ENCODE measurements at places on chromosomes 7 and 10.

GRCh38 chr7:5679813-5680473 lies 101.5 kb downstream of the RNF216 start:
- H3K27ac ChIP-seq, result peak overlapping the region; percentile 39
- no peak overlapping the region for H3K4me3 ChIP-seq
- H3K36me3 ChIP-seq, result peaks cover 3% of the 10 kb centered on the region
- peak; percentile 83 for DNase-seq

GRCh38 chr10:116997015-116997414 lies 8.0 kb downstream of the SHTN1 start:
- no peak overlapping the region for H3K4me3 ChIP-seq
- H3K36me3 ChIP-seq, result no peaks in the 10 kb centered on the region
- H3K27ac ChIP-seq, result no peak overlapping the region
- DNase-seq, result no peak
- no peaks in the 10 kb centered on the region for H3K27me3 ChIP-seq

- no peaks in the 10 kb centered on the region for H3K36me3 ChIP-seq
- H3K27me3 ChIP-seq, result no peaks in the 10 kb centered on the region
- H3K4me3 ChIP-seq, result no peak overlapping the region
- no peak for DNase-seq
Measured at GRCh38 chr10:60973086-60973485, 29.1 kb upstream of the RHOBTB1 start.

DNA sequence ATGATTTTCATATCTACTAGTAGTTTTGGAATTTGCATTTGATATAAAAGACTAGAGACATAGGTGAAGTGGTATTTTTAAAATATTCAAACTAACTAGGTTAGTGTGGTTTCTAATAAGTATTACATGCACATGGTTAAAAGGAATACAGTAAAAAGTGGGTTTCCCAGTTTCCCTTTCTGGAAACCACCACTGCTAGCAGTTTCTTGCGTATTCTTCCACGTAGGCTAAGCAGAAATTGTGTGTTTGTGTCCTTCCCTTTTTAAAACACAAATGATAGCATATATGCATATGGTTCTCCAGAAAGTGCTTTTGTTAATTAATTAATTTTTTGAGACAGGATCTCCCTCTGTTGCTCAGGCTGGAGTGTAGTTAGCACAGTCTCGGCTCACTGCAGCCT lies 15.4 kb downstream of the NRF1 start:
- no peak for DNase-seq
- no peaks in the 10 kb centered on the region for H3K27me3 ChIP-seq
- H3K36me3 ChIP-seq, result no peaks in the 10 kb centered on the region
- no peak overlapping the region for H3K4me3 ChIP-seq
- no peak overlapping the region for H3K27ac ChIP-seq
- peaks cover 13% of the 10 kb centered on the region for H3K4me1 ChIP-seq

GRCh38 chr7:88759230-88760135 lies at the start of gene ZNF804B:
Gene ZNF804B, plus strand, starts transcription at chr7:88759700. Its CDS starts 277 bp downstream, at chr7:88759977.
- peaks cover 44% of the 10 kb centered on the region for H3K27me3 ChIP-seq
- H3K4me3 ChIP-seq, result peak within 1 kb of the TSS; percentile 29
- peaks cover 10% of the 10 kb centered on the region for H3K4me1 ChIP-seq
- DNase-seq, result no peak
- no peak within 1 kb of the TSS for H3K27ac ChIP-seq

DNA sequence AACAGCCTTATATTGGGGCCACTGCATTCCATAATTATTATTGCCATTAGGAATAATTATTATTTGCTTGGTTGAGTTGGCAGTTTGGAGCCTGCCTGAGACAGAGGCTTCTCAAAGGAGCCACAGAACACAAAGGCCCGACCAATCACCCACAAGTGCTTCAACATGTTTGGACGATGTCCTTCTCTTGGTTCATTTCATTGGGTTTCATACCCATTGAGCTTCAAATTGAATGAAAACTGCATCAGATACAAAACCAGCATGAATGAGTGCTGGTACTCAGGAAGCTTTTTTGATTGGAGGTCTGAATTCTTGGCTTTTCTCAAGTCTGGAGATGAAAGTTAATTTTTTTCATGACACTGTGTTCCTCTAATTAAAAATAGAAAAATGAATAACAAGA lies 168.3 kb downstream of the CREB5 start:
- H3K4me1 ChIP-seq, result no peaks in the 10 kb centered on the region
- no peak overlapping the region for H3K27ac ChIP-seq
- peaks cover under 1% of the 10 kb centered on the region for H3K27me3 ChIP-seq
- no peaks in the 10 kb centered on the region for H3K36me3 ChIP-seq
- no peak overlapping the region for H3K4me3 ChIP-seq

DNA sequence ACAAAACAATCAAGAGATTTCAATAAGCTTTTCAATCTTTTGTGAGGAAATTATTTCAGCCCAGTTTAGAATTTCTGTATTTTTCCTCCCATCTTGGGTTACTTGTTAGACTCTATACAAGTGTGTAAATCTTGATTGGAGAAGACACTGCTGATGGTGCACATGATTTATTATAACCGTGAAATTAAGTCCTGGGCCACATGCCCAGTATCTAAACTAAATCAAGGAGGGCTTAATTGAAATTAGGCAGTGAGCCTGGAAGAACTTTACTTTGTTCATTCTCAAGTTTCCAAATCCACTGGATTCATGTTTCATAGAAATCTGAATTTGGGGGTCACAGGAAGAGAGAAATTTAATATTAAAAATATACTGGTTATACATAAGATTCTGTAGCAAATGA lies 44.5 kb downstream of the CSTF2T start:
- no peaks in the 10 kb centered on the region for H3K36me3 ChIP-seq
- no peak overlapping the region for H3K27ac ChIP-seq

GRCh38 chr10:18786478-18786877 lies 127.2 kb downstream of the ARL5B start:
- no peak overlapping the region for H3K27ac ChIP-seq
- no peaks in the 10 kb centered on the region for H3K36me3 ChIP-seq
- H3K4me1 ChIP-seq, result no peaks in the 10 kb centered on the region
- H3K4me3 ChIP-seq, result no peak overlapping the region
- no peak for DNase-seq
- no peaks in the 10 kb centered on the region for H3K27me3 ChIP-seq

DNA sequence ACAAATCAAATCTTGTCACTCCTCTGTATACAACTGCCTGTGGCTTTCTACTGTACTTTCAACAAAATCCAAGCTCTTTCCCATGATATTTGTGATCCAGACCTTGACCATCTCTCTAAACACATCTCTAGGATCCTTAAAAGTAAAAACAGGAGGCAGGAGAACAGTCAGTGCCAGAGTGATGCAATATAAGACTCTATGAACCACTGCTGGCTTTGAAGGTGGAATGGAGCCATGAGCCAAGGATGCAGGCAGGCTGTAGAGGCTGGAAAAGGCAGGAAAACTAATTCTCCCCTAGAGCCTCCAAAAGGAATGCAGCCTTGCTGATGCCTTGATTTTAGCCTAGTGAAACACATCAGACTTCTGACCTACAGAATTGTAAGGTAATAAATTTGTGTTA lies 45.5 kb upstream of the LRRN3 start:
- H3K27ac ChIP-seq, result no peak overlapping the region
- no peaks in the 10 kb centered on the region for H3K27me3 ChIP-seq
- DNase-seq, result no peak
- H3K4me1 ChIP-seq, result no peaks in the 10 kb centered on the region

- no peak for DNase-seq
- H3K4me1 ChIP-seq, result no peaks in the 10 kb centered on the region
- H3K4me3 ChIP-seq, result no peak overlapping the region
- no peaks in the 10 kb centered on the region for H3K27me3 ChIP-seq
- no peaks in the 10 kb centered on the region for H3K36me3 ChIP-seq
Measured at GRCh38 chr7:10910447-10910846, 63.2 kb upstream of the PHF14 start.

GRCh38 chr10:46514431-46514861 lies 42.0 kb downstream of the GPRIN2 start:
- H3K4me1 ChIP-seq, result no peaks in the 10 kb centered on the region
- peak; percentile 34 for DNase-seq
- H3K27ac ChIP-seq, result no peak overlapping the region

DNA sequence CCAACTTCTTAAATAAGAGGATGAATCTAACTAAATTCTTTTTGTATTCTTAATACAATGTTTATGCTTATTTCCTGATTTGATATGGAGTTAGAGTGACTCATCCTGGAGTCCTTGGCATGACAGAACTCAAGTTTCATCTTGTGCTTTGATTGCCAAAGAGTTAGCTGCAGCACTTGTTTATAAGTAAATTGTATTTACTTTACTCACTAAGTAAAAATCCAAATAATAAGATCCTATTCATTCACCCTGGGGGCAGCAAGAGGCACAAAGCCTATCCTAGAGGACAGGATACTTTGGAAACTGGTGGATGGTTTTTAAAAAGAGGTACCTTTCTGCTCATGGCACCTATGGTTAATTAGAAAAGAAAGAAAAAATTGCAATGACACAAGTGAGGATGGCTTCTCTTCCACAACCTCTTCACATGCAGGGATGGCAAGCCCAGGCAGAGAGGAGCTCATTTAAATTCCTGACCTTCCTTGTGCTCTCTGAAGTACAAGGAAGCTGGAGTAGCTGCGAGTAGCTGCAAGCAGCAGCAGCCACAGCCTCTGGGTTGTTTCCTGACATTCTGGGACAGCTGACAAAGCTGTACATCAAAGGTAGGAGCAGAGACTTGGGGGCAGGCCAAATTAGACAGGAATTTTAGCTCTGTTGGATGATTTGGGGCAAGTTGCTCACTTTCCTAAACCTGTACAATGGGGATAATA lies 28.5 kb upstream of the CROT start:
- H3K4me3 ChIP-seq, result no peak overlapping the region
- no peaks in the 10 kb centered on the region for H3K27me3 ChIP-seq
- no peaks in the 10 kb centered on the region for H3K4me1 ChIP-seq
- H3K27ac ChIP-seq, result no peak overlapping the region
- H3K36me3 ChIP-seq, result no peaks in the 10 kb centered on the region
- no peak for DNase-seq

GRCh38 chr7:73726083-73726466 lies 6.6 kb upstream of the STX1A start:
- H3K36me3 ChIP-seq, result no peaks in the 10 kb centered on the region
- peaks cover 9% of the 10 kb centered on the region for H3K27me3 ChIP-seq
- no peak overlapping the region for H3K4me3 ChIP-seq

DNA sequence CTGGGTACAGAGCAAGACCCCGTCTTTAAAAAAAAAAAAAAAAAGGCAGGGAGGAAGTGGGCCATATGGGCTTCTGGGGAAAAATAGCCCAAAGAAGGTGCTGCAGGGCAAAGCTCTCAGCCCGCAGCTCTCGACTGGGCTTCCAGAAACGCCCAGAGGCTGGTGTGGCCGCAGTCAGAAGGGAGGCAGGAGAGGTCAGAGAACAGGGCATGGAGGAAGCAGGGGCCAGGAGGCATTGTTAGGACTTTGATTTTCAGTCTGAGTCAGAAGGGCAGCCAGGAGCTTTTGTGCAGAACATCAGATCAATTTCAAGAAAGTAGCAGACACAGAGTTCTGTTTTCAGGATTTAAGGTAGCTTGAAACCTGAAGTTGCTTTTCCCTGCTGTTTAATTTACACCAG lies 35.3 kb upstream of the CYTH3 start:
- no peaks in the 10 kb centered on the region for H3K36me3 ChIP-seq
- H3K4me3 ChIP-seq, result no peak overlapping the region
- no peaks in the 10 kb centered on the region for H3K4me1 ChIP-seq
- no peak for DNase-seq

DNA sequence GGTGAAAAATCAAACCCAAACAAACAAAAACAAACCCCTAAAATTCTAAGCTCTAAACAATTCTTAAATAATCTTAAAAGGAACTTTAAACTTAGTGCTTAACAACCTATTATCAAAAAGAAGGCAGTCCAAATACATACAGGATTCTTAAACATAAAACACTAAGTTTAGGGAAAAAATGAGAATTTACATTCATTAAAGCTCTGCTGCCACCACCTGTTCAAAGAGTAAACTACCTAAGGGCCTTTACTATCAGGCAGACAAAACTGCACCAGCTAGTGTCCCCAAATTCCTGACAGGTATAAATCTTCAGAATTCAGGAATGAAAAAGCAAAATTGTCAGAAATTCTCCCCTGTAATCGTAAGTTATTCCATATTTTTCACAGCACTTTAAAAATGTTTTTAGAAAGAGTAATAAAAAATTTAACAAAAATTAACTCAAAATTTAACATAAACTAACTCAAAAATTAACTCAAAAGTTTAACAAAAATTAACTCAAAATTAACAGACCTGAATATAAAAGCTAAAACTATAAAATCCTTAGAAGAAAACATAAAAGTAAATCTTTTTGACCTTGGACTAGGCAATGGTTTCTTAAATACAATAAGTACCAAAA lies 55.1 kb downstream of the PDZD8 start:
- H3K4me3 ChIP-seq, result no peak overlapping the region
- H3K36me3 ChIP-seq, result no peaks in the 10 kb centered on the region
- H3K27ac ChIP-seq, result no peak overlapping the region
- no peaks in the 10 kb centered on the region for H3K4me1 ChIP-seq
- H3K27me3 ChIP-seq, result no peaks in the 10 kb centered on the region

- H3K27ac ChIP-seq, result no peak overlapping the region
- no peak for DNase-seq
- H3K27me3 ChIP-seq, result no peaks in the 10 kb centered on the region
- no peaks in the 10 kb centered on the region for H3K4me1 ChIP-seq
Measured at GRCh38 chr7:46586406-46586805, 665.3 kb upstream of the IGFBP3 start.

GRCh38 chr10:47290338-47290737 lies 9.7 kb upstream of the GDF10 start:
- DNase-seq, result no peak
- no peaks in the 10 kb centered on the region for H3K4me1 ChIP-seq
- H3K36me3 ChIP-seq, result no peaks in the 10 kb centered on the region
- no peak overlapping the region for H3K27ac ChIP-seq
- H3K4me3 ChIP-seq, result no peak overlapping the region
- no peaks in the 10 kb centered on the region for H3K27me3 ChIP-seq

DNA sequence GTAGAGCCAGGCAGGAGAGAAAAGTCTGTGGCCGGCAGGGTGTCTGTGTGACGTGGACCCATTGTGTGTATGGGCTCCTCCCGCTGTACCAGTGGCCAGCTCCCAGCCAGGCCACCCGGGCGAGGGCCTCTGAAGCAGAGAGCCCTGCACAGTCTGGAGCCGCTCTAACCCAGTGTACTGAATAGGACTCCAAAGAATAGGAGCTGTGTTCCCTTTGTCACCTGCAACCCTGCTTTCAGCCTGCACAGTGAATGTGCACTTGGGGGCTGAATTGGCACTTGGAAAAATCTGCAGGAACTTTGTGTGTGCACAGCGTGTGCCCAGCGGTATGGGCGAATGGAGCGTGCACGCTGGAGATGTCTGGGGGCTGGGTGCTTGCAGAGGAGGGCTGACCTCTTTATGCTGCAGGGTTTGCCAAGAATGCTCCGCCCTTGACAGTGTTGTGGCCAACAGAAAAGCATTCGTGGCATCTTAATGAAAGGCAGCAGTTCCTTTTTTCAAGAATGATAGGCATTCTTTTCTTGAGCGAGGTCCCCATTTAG lies 216.2 kb downstream of the AUTS2 start:
- no peak for DNase-seq
- H3K27ac ChIP-seq, result no peak overlapping the region
- H3K27me3 ChIP-seq, result no peaks in the 10 kb centered on the region
- no peak overlapping the region for H3K4me3 ChIP-seq
